ENCODE measurements at places on chromosomes 6 and 20. TPM values are rescaled to one million over a fixed set of nuclear protein-coding genes. Genes with fewer than 3 reads are reported as not detected.

Gene CBLN4
- total RNA-seq = not detected

Gene HRH3
- 0.07 TPM for total RNA-seq

Gene PPT2
- 33.0 TPM for total RNA-seq

Gene ARMH2
- not detected for total RNA-seq

Gene SIRPG
- not detected for total RNA-seq

Gene ACTL10
- 1.4 TPM for total RNA-seq

Gene TBCC
- 27.4 TPM for total RNA-seq

Gene CCDC170
- 0.10 TPM for total RNA-seq

Gene TRIM31
- total RNA-seq = not detected

Gene PERP
- total RNA-seq = 36.4 TPM

Gene INSM1
- not detected for total RNA-seq

Gene PACRG
- total RNA-seq = 0.72 TPM

Gene TINAG
- not detected for total RNA-seq

Gene HSPA12B
- not detected for total RNA-seq

Gene RSPH9
- 0.55 TPM for total RNA-seq

Gene GABRR1
- not detected for total RNA-seq

Gene TSBP1
- total RNA-seq = not detected

Gene SGK2
- 0.64 TPM for total RNA-seq

Gene NFATC2
- 3.9 TPM for total RNA-seq

Gene XKR7
- total RNA-seq = 0.36 TPM

Gene CST7
- total RNA-seq = 0.25 TPM

Gene NRSN1
- not detected for total RNA-seq

Gene SLC17A3
- not detected for total RNA-seq

Gene FAM217A
- total RNA-seq = not detected

Gene FAM184A
- 2.0 TPM for total RNA-seq

Gene UNC93A
- total RNA-seq = not detected

Gene TNFRSF6B
- total RNA-seq = 2.8 TPM

Gene COL19A1
- 0.10 TPM for total RNA-seq

Gene EYS
- total RNA-seq = 0.07 TPM

Gene GHRH
- not detected for total RNA-seq

Gene CGAS
- total RNA-seq = 0.16 TPM

Measured in astrocyte (in vitro differentiated cells and primary cell).